ENCODE measurements at places on chromosomes 11 and 22. TPM values are rescaled to one million over a fixed set of nuclear protein-coding genes. Genes with fewer than 3 reads are reported as not detected.

DNA sequence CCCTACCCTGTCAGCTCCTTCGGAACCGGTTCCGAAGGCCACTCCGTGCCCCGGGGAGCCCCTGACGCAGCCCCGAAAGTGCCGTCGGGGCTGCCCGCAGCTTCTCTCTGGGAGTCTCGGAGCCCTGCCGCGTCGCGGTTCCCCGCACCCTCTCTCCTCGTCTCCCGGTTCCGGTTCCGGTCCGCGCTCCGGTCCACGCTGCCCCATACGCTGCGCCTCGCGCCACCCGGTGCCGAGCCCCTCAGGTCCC is 618 bp downstream of the MTA2 start:
- H3K4me3 ChIP-seq: peak overlapping the region; percentile 85
- H3K27ac ChIP-seq: peak overlapping the region; percentile 98
- peaks cover 47% of the 10 kb centered on the region for H3K36me3 ChIP-seq
- H3K27me3 ChIP-seq: no peaks in the 10 kb centered on the region

The NAALADL1 gene
- total RNA-seq: 18.6 TPM

DNA sequence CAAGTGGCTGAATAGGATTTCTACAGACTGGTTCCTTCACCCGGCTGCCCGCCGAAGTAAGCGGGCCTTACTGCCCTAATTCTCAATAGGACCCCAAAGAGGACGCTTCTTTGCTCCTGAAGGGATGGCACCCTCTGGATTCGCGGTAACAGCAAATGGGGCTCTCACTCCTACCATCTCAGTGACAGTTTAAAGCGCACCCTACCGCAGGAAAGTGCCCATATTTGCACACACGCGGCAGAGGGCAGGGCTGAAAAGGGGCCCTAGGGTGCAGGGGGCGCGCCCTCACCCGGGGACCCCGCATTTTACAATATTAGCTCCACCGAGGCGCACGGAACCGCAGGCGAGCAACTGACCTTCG is 985 bp upstream of the UPB1 start:
- no peak overlapping the region for H3K4me3 ChIP-seq
- H3K27me3 ChIP-seq: peaks cover 29% of the 10 kb centered on the region
- H3K27ac ChIP-seq: no peak overlapping the region
- no peaks in the 10 kb centered on the region for H3K4me1 ChIP-seq

DNA sequence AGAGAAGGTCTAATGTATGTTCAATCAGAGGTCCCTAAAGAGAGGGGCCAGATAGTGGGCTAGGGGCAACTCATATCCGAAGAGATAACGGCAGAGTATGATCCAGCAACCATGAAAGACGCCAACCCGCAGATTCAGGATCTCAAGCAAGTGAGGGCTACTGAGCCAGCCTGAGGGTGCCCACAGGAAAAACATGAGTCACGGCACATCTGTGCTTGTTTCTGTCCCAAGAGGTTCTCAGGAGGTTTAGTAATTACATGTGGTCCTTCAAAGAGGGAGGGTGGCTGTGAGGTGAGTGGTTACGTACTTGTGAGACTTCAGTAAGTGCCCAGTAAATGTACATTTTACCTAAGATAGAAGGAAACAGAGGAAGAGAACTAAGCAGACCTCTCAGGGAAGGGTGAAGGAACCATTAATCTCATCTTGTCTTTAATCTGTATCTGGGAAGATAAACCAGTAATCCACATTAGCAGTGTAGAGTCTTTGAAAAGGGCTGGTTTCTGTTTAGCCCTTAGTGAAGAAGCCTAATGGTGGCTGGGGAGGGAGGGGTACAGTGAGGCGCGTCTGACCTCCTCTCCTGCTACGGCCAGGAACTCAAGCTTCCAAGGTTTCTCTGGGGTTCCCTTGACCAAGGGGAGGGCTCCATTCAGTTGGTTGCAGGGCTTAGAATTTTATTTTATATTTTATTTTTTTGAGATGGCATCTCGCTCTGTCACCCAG is 10.2 kb downstream of the SIRT3 start:
- no peak overlapping the region for H3K4me3 ChIP-seq
- H3K4me1 ChIP-seq: no peaks in the 10 kb centered on the region
- H3K36me3 ChIP-seq: no peaks in the 10 kb centered on the region
- DNase-seq: no peak

DNA sequence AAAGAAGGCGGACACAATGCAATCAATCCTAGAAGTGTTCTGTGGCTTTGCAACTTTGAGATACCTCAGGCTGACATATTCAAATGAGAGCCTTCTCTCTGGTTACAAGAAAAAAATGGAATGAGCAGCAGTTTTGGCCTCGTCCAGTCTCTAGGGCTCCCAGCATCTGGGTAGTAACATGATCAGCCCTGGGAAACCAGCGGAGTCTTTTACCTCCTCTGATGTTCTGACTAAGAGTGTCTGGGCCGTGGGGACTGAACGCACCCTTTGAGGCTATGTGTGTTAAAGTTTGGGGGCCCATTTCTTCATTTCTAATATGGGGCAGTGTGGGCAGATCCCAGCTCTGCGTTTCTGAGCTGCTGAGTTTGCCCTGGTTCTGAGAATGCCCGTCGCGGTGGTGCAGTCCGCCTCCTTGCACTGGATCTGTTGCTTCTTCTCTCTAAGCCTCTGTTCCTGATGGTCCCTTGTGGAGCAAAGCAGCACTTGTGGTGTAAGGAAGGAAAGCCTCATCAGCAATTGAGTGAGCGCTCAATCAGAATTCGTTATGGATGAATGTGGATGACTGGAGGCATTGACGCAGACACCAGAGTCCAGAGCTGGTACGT is 8.1 kb downstream of the PARVB start:
- no peaks in the 10 kb centered on the region for H3K27me3 ChIP-seq
- H3K4me3 ChIP-seq: no peak overlapping the region
- no peaks in the 10 kb centered on the region for H3K36me3 ChIP-seq
- H3K4me1 ChIP-seq: no peaks in the 10 kb centered on the region
- no peak overlapping the region for H3K27ac ChIP-seq

The MUC2 gene
- not detected for total RNA-seq

GRCh38 chr11:14934641-14935351 is 37.4 kb downstream of the CALCA start:
- H3K4me3 ChIP-seq: no peak overlapping the region
- no peaks in the 10 kb centered on the region for H3K36me3 ChIP-seq
- H3K4me1 ChIP-seq: no peaks in the 10 kb centered on the region
- H3K27ac ChIP-seq: no peak overlapping the region
- no peaks in the 10 kb centered on the region for H3K27me3 ChIP-seq

The PHLDA2 gene
- 6.1 TPM for total RNA-seq

DNA sequence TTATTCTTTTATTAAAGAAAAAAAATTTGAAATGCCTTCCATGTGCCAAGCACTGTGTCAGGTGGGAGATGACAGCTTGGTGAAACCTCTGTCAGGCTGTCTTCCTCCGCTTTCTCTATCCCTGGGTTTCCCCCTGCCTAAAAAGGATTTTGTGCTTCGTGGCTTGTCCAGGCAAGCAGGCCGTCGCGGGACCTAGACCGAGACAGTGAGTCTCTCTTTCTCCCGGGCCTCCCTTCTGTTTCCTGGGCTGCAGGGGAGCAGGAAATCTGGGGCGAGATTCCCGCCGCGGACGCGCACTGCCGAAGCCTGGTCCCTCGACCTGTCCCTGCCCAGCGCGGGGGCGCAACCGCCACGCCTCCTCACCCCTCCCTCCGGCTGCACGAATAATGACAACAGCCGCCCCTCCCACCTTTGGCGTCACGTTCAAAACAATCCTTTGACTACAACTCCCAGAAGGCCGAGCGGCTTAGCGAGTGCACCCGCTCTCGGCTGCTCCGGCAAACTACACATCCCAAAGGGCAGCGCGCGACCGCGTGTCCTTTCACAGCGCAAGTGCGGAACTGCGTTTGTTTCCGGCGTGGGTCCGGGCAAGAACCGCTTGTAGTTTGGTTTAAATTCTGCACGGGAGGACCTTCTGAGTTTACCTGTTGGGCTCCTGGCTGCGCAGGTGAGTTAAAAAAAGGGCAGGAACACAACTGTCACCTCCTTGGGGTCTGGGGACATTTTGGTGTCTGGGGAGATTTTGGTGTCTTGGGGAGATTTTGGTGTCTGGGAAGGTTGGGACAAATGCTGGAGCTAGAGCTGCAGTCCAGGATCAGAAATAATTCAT is at the start of gene CLP1:
Gene CLP1, plus strand, starts transcription at position 569 of the 829 bp plus-strand sequence. CDS start 1,715 bp downstream, outside the sequence.
- peaks cover 2% of the 10 kb centered on the region for H3K27me3 ChIP-seq
- DNase-seq: peak; percentile 99
- H3K4me1 ChIP-seq: peaks cover 12% of the 10 kb centered on the region
- H3K27ac ChIP-seq: peak within 1 kb of the TSS; percentile 79

DNA sequence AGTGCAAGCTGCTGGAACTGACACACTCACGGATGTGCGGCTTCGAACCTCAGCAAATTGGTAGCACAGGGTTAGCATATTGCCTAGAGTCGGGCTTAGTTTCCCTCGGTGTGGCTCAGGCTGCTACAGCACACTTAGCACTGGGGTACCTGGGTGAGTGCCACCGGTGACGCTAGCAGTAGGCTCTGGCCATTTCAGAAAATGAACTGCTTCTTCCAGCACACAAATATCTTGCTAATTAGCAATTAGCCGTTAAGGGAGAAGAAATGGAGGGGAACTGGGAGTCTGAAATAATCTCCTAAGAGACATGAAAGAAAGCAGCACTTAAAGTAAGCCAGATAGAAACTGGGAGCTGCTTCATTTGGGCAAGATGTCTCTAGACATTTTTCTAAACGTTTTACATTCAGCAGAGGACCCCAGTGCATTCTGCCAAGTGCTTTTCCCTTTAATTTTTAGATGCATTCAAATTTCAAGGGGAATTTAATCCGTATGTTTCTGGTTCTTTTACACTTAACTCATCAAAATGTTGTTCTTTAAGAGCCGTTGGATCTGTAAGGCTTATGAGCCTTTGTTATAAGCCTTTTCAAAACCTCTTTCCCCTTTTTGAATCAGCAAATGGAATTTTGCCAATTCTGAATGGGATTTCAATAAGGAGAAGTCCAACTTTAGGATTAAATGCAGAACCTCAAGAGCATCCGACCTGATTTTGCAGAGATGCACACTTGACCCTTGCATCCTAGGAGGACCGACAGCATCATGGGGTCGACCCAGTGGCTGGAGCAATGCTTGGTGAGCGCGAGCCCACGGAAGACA is 708.1 kb downstream of the NTM start:
- no peak overlapping the region for H3K4me3 ChIP-seq
- H3K27me3 ChIP-seq: no peaks in the 10 kb centered on the region
- DNase-seq: no peak
- no peak overlapping the region for H3K27ac ChIP-seq
- H3K4me1 ChIP-seq: no peaks in the 10 kb centered on the region
- no peaks in the 10 kb centered on the region for H3K36me3 ChIP-seq

The FAM180B gene
- 4.4 TPM for total RNA-seq

DNA sequence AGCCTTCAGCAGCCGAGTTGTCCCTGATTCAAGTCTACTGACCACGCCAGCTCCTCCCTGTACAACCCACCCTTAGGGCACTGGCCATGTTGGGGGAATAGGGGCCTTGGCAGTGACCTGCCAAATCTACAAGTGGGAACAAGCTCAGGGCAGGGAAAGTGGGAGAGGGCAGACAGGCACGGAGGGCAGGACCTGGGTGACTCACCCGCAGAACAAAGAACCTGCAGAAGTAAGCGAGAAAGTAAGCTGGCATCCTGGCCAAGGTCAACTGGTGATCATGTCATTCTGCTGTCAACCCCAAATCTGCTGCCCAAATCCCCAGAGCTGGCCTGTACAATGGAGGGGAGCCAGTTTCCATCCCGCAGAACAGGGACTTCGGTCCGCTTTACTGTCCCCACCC is 7.9 kb upstream of the SCGB1A1 start:
- H3K36me3 ChIP-seq: no peaks in the 10 kb centered on the region
- H3K27ac ChIP-seq: no peak overlapping the region
- no peak for DNase-seq

- no peaks in the 10 kb centered on the region for H3K36me3 ChIP-seq
- H3K4me1 ChIP-seq: no peaks in the 10 kb centered on the region
- no peaks in the 10 kb centered on the region for H3K27me3 ChIP-seq
- no peak for DNase-seq
- no peak overlapping the region for H3K4me3 ChIP-seq
Observed at GRCh38 chr11:45839204-45839603, 8.1 kb upstream of the CRY2 start.

DNA sequence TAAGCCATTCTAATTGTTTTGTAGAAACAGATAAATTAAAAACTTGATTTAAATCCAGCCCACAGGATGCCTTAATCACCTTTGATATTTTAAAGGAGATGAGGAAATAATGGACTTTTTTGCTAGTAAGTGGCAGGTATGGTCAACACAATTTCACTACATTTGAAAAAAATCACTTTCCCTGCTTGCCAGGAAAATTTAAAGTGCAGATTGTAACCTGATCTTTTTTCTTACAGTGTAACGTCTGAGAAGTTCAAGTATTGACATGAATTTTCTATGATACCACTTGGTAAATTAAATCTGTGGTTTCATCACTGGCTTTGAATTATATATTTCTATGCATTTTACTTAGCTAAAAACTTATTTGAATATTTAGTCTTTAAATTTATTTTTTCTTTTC is 65.3 kb downstream of the ARHGEF12 start:
- H3K27me3 ChIP-seq: no peaks in the 10 kb centered on the region
- no peak for DNase-seq
- H3K4me3 ChIP-seq: no peak overlapping the region
- no peaks in the 10 kb centered on the region for H3K36me3 ChIP-seq
- H3K27ac ChIP-seq: no peak overlapping the region

GRCh38 chr22:33597274-33597985 is 322.8 kb downstream of the LARGE1 start:
- H3K36me3 ChIP-seq: no peaks in the 10 kb centered on the region
- no peak overlapping the region for H3K27ac ChIP-seq
- no peak for DNase-seq
- no peaks in the 10 kb centered on the region for H3K27me3 ChIP-seq
- H3K4me3 ChIP-seq: no peak overlapping the region
- no peaks in the 10 kb centered on the region for H3K4me1 ChIP-seq

DNA sequence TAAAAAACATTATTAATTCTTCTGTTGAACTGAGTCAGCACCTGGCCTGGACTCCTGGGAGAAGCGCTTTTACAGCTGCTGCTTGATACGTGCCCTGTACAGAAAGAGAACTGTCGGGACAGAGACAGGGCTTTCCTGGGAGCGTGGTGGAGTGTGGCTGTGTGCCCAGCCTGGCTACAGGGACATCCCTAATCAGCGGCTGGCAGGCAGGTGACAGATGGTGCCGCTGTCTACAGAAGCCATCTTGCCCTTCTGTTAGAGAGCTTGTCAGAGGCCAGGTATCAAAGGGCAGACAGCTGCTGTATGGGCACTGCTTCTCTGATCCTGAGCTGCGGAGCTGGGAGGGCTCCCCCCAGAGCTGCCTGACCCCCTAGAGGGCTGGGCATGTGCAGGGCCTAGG is 361.8 kb downstream of the TENM4 start:
- DNase-seq: no peak
- no peak overlapping the region for H3K27ac ChIP-seq
- no peaks in the 10 kb centered on the region for H3K36me3 ChIP-seq
- H3K4me3 ChIP-seq: no peak overlapping the region
- H3K27me3 ChIP-seq: no peaks in the 10 kb centered on the region
